ENCODE measurements at places on chromosomes 11 and 22.
A peak's percentile ranks its signal among the peaks of the same experiment; 100 is the strongest.

GRCh38 chr11:14904745-14905103 lies 12.7 kb upstream of the CYP2R1 start:
- no peak for DNase-seq

DNA sequence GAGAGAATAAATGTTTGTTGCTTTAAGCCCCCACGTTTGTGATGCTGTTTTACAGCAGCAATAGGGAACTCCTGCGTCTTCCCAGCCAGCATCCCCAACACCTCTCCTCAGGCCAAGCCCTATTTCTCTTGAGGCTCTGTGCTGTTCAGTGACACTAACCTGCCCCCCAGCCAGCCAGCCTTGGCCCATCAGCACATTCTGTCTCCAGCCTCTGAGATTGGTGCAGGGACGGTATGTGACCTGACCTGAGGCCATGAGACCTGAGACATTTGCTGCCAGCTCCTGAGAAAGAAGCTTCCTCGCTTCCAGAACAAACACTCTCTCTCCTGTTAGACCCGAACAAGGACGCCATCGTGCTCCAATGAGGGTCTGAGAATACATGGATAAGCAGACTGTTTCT lies 38.5 kb upstream of the SLC35C1 start:
- DNase-seq = no peak

GRCh38 chr11:63709336-63709884 lies 28.1 kb downstream of the RTN3 start:
- no peak for DNase-seq

GRCh38 chr11:15505155-15505554 lies 390.4 kb downstream of the INSC start:
- no peak for DNase-seq

- no peak for DNase-seq
These were observed 8.5 kb downstream of the DCHS1 start for GRCh38 chr11:6646918-6647679.

DNA sequence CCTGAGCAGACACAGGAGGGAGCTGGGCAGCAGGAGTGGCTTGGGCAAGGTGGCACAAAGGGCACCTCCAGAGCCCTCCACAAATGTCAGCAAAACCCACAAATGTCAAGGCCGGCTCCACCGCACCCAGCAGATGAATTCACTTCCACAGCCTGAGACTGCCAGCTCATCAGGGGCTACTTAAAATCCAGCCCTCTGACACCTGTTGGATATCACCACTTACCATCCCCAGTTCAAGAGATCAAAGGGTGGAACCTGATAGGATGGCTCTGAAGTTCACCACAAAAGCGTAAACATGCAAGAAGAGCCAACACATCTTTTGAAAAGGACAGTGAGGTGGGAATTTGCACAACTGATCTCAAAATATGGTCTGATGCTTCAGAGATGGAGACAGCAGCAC lies 168.6 kb upstream of the GRK3 start:
- DNase-seq = no peak

- DNase-seq = no peak
These were observed 87.0 kb downstream of the BDNF start for GRCh38 chr11:27612932-27613880.

DNA sequence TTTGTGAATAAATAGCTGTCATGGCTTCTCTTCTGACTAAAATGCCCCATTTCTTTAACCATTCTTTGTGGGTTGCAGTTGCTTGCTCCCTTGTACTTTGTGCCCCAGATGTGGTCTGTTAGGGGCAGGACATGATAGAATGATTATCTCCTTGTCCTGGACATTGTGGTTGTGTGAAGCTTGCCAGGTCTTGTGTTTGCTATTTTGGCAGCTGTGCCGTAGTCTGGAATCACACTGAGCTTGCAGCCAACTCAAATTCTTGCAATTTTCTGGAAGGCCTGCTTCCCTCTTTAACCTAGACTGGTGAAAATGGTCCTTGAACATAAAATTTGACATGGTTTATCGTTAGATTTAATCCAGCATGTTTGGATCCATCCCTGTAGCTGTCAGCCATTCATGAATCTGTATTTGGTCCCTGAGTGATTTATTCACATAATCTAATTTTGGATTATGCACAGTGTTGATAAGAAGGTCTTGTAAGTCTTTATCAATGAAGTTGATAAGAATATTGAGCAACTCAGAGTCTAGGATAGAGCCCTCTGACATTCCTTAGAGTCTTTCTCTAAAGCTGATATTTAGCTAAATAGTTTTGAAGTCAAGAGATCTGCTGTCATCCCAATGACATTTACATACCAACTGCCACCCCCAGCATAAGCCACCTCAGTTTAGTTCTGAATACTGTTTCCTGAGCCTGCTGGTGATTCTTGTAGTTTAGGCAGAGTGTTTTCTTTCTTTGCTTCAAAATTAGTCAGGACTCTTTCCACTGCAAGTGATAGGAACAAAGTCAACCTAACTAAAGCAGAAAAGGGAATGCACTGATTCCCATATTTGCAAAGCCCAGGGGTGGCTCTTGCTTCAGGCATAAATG lies 9.8 kb downstream of the SPON1 start:
- no peak for DNase-seq

DNA sequence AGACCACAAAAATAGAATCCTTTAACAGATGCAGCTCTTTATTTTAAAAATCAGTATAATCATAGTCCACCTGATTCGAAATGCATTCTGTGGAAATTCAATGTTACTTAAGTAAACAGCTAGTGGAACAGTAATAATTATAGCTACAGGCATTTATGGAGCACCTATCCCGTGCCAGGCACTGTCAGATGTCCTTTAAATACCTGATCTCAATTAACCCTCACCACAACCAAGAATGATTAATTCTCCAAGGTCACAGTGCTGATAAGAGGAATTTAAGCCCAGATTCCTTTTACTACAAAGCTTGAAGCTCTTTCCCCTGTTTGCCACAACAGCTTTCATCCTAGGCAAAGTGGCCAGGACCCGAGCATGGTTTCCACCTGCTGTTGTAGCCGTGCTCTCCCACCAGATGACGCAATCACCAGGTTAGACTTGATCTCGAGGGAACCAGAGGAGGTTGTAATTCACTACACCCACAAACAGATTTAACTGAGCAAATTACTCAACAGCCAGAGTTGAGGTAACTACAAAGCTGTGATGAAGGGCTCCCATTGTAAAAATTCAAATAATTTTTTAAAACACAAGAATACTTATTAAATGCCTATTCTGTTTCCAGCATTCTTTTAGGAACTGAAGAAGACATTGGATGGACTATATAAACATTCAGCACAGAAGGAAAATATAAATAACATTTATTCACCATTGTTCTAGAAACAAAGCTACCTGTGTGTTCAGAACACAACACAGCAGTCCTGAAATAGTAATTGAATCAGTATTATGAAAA lies 10.3 kb downstream of the PRDM10 start:
- DNase-seq = no peak

DNA sequence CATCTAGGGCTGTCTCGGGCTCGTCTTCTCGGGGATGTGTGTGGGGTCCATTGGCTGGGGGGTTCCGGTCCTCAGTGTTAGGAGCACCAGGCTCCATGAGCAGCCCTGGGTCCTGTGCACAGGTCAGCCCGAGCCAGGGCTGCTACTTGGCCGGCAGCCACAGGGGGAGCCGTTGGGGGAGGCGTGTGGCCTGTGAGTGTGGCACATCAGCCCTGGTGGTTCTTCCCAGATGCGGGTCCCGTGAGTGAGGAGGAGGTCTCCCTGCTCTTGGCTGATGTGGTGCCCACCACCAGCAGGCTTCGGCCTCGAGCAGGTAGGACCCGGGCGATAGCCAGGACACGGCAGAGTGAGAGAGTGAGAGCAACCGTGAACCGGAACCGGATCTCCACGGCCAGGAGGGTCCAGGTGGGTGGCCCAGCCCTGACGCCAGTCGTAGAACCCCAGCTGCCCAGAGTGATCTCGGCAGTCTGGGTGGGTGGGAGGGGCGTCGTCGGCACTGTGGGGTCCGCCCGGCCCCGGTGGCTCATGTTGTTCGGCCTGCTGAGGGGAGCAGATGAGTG lies 18.5 kb downstream of the IRF7 start:
- DNase-seq = no peak

DNA sequence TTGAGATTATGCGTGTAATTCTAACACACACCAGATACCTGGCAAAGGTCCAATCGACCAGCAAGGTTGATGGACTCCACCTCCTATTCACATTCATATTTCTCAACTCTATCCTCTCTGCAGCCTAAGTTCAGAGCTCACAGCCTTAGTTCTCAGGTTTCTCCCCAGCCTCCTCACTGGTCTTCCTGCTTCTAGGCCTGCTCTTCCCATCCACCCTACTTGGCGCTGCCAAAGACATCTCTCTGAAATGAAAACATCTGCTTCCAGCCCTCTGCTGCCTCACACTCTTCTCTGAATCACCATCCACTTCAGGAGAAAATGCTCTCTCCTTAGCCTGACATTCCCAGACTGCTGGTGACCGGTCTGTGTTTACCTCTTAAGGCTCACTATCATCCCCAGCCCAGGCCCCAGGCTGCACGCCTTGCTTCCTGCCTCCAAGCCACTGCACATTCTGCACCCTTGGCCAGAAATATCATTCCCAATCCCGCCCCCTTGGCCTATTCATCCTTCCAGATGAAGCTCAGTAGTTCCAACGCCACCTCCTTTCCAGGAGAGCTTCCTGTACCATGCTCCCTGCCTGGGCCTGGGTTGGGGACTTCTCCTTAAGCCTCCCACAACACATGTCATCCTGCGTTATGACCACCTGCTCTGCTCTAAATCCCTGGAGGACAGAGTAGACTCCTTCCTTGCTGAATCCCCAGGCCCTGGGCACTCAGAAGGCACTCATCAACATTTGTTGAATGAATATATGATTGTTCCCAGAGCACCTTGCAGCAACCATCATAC lies 3.5 kb downstream of the ARRB1 start:
- peak; percentile 86 for DNase-seq

DNA sequence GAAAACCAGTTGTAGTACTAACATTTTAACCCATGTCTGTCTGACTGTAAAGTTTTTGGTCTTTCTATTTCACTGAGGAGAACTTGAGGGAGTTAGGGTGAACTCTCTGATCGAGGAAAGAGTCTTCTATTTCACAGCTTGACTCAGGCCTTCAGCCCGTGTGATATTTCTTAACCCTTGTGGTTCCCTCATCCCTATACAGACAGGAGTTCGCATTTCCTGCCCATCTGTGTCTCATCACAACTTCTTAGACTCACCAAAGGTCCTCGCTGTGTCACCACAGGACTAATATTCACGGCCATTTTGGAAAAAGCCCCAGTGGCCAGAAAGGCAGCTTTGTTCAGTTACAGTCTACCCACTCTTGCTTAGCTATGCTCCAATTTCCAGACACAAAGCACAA lies 172.8 kb downstream of the FAM181B start:
- DNase-seq = no peak

DNA sequence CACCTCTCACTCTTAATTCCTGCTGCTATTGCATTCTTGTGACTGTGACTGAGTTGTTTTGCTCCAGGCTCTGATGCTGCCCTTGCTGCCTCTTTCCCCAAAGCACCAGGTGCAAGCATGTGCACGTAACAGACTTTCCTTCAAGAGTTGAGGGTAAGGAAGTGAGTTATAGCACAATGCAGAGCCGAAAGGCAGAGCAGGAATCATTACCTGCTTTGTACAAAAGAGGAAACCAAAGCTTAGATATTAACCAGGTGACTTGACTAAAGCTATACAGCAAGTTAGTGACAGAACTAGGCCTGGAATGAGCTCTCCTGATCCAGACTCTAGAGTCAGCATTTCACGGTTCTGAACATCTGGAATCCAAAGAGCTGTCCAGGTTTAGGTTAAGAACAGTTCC lies 33.6 kb downstream of the NEU3 start:
- DNase-seq = no peak

GRCh38 chr11:87712802-87713202 lies 462.4 kb downstream of the RAB38 start:
- DNase-seq = no peak

GRCh38 chr22:48895831-48896765 lies 931.6 kb downstream of the BRD1 start:
- no peak for DNase-seq

DNA sequence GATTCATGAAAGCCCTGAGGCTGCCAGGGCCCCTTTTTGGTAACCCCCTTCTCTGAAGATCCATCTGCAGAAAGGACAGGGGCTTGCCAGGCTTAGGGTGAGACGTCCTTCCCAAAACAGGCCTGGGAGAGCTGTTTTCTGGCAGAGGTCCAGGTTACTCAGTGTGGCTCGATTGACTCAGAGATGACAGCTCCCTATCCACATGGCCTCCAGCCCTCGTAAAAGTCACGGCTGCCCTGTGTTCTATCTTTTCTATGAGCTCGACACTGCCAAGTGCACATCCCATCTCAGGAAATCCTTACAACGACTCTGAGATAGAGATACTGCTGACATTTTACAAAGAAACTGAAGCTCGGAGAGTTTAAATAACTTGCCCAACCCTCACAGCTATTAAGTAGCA lies 20.4 kb downstream of the ADAMTS8 start:
- DNase-seq = peak; percentile 19

GRCh38 chr11:58616594-58616993 lies 5.9 kb upstream of the CNTF start:
- DNase-seq = peak; percentile 33

- no peak for DNase-seq
These were observed 143.6 kb upstream of the POU2AF2 start for GRCh38 chr11:111101881-111102280.

GRCh38 chr11:64644647-64645275 lies 53.7 kb downstream of the SLC22A12 start:
- no peak for DNase-seq

DNA sequence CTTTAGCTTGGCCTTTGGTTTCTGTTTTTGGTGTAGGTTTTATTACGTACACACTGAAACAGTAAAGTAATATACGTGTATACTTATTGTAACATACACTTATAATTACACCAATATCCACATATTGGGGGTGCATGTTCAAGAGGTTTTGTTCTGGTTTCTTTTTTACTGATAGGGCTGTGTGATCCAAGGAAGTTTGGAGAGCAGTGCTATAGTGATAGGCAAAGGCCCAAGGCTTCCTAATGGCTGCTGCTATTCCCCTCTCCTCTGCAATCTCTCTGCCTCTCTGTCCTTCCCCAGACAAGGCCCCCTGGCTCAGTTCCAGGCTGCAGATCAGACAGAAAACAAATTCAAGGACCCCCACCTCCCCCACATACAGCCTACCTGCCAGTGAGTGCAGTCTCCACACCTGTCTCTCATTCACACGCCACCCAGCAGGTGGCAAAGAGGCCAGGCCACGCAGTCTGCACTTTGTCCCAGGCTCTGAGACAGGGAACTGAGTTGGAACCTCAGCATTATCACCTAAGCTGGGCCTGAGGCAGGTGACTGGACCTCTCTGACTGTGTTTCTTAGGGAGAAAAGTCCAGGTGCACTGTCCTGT lies 15.1 kb downstream of the TMEM184B start:
- DNase-seq = no peak

DNA sequence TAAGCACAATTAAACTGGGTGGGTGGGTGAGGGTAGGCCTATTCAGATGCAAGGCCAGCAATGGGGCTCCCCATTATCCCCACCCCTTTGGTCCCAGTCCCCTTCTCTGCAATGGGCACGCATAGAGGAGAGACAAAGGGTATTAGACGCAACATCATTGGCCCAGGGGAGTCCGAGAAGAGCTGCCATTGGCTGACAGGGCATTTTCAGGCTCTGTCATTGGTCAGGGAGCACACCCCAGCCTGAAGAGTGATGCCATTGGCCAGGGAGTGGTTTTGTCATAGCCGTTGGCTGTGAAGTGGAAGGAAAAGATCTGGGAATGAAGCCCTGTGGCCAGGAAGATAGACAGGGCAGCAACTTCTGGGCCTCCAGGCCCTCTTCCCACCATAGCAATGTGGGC lies 2.8 kb upstream of the TRIM3 start:
- DNase-seq = no peak
